Stimulated activated CD8-positive, alpha-beta memory T cell treated with anti-CD3 and anti-CD28 coated beads, Interleukin-15, amount 100 ng/mL, for 48 hours (primary cell): ENCODE measurements at places on chromosomes 6 and 20.

DNA sequence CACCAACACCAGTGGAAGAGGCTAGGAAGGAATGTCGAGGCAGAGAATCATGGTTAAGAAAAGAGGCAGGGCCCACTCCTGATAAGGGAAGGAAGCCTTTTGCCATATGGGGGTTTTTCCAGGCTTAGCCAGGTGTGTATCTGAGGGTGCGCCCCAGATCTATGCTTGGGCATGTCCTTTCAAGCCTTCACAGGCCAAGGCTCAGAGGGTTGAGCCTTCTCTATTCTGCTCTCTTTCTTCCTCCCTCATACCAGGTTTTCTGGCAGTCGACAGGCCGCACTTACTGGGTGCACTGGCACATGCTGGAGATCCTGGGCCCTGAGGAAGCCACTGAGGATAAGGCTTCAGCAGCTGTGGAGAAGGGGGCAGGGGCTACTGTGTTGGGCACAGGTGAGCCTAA, 4.7 kb downstream of the CUL9 start:
- no peak for DNase-seq

DNA sequence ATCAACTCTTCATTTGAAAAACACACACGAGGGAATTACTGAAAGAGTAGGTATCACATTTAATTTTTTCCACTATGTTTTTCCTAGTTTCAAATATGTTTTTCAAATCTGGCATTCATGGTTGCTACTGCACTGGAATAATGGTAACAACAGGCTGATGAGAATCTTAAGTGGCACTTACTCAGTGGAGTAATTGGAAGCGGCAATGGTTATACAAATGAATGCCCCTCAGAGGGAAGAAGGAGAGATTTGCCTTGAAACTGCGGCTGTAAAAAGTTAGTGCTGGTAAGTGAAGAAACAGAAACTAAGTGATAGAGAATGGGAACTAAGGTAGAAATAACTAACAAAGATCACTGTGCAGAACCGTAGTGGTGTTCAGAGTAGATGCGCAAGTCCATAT, 41.0 kb upstream of the PDE7B start:
- DNase-seq: no peak

GRCh38 chr6:56349194-56349593, 101.8 kb upstream of the COL21A1 start:
- no peak for DNase-seq

DNA sequence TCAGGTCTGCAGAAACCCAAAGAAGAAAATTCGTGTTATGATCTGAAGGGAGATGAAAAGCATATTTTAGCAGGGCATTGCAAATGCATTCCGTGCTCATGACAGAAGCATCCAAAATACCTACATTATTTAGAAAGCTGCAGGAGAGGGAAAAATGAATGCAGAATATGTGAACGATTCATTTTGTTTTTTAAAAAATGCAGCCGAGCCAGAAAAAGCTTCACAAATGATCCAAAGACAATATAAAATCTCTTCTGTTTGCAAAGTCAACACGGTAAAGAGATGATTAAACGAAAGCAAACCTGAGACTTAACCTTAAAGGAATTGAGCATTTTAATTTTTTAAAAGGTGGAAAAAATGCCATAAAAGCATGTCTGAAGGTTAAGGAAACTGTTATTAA, 136.1 kb upstream of the SULF2 start:
- no peak for DNase-seq

DNA sequence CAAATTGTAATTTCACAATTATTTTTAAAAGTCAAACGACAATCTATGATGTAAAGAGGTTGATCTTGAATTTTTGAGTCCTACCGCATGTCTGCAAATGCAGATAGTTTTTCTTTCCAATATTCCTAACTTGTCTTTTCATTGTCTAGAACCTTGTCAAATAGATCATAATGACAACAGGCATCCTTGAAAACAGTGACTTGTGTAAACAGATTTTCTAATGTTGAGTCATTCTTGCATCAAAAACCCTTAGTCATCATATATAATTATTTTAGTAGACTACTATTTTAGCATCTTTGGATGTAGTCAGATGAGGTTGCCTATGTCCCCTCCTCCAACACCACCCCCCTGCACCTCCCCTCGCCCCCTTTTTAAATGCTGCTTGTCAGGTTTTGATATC, 43.8 kb downstream of the BMP6 start:
- DNase-seq: no peak

GRCh38 chr6:106249658-106250057, 75.9 kb downstream of the ATG5 start:
- no peak for DNase-seq

DNA sequence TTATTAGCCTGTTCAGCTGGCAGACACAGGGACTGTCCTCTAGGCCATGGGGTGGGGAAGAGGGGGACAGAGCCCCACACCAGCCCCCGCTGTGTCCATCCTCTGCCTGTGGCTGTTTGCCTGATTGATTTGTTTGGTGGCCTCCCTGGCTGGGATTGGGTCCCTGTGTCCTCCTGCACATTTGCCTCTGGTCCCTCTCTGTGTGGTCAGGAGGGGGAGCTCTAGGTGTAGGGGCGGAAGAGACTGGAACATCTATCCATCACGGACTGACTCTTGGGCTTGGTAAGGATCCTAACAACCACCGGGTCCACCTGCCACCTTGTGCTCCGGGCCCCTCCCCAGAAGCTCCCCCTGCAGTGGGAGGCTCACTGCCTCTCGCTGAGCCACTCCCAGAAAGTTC, 38.4 kb upstream of the CCDC167 start:
- DNase-seq: no peak

DNA sequence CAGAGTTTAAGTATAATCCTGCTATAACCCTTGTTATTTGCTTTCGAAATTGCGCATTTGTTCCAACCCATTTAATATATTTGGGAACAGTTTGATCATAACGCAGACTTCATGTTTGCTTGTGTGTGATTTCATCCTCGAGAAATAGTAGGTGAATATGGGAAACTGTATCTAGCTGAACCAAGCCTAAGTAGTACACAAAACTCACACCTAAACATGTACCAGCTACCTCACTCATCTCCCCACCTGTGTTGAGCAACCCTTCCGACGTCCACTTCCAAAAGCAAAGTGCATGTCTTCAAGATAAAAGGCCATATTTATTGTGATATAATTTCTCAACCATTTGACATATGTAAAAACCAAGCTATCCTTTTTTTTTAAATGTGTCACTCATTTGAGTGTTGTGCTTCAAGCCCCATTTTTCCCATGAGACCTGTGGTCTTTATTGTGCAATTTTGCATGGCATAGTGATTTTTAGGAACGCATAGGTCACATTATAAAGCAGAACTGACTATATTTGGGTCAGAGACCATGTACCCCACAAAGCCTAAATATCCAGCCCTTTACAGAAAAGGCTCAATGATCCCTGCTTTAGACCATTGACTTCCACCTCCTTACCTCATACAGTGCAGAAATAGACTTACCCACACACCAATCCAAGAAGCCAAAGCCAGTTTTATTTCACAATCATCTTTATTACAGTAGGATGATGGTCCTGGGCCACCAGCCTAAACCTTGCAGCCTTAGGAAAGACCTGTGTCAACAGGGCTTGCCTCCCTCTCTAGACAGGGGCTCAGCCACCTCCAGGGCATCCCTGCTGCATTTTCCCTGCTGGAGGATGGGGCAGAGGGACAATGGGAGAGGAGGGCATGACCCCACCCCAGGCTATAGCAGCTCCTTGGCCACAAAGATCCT, 7.1 kb downstream of the CCND3 start:
- no peak for DNase-seq

- DNase-seq: no peak
Measured at GRCh38 chr6:32963866-32964265, 4.5 kb upstream of the BRD2 start.

DNA sequence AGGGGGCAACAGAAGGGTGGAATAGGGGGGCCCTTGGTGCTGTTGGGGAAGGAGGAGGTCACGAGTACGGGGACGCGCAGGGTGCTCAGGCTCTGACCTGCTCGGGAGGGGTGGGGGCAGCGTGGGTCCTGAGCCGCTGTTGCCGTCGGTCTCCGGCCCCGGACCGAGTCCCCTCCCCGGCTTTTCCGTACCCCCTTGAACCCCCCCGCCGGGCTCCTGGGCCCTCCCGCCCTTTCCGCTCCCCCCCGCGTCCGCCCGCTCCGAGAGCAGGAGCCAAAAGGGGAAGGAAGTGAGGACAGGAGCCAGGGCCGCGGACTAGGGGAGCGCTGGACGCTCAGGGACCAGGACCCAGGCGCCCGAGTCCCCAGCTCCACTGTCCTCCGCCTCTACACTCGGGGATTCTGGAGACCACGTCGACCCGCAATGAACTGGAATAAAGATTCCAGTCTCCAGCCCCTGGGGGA, at the start of gene RGL2:
TSS of gene RGL2 (minus strand) at position 170 of the 464 bp plus-strand sequence. CDS start 332 bp downstream, outside the sequence.
- no peak for DNase-seq

DNA sequence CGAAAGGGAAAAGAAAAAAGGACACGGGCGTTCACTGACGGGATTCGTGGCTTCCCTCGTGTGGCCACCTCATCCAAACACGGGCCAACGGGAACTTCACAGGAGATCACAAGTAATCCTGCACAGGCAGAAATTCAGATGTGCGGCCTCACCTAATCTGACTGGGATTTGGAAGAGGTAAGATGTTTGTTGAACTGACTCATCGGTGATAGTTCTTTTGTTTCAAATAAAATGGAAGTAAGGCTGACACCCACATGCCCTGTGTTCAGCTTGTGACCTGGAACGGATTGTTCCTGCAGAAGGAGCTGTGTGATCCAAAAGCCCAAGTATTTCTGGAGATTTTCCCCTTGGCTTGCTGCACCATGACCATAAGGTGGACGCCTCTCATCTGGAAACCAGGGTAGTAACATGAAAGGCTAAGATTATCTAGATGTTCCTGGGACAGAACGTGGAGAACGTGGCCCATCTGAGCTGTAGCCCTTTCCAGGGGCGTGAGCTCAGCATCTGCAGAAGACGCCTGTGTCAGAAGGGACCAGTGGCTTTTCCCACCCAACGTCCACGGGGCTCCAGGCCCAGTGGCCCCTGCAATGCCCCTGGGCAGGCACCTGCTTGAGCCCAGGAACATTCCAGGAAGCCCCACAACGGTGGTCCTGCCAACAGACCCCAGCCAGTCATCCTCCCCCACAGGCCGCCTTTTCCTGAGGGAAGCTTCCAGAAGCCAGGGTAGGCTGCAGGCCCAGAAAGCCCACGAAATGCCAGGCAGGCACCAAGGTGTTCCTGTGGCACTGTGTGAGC, 39.7 kb downstream of the DLL1 start:
- no peak for DNase-seq

GRCh38 chr6:37943436-37944058, 124.0 kb downstream of the ZFAND3 start:
- no peak for DNase-seq

DNA sequence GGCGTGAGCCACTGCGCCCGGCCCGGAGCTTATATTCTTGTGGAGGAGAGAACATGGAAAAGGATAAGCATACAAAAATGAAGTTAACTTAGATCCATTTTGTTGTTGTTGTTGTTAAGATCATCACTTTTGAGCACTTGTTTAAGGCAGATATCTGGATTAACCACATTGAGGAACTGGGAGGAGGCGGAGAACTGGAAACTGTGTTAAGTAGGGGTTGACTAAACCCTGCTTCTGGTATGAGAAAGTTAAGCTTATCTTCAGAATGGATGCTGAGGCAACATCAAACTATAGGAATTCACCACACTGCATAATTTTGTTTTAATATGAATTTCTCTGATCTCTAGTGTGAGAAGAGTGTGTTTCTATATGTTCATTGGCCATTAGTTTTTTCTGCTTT, 57.6 kb downstream of the GCNT2 start:
- no peak for DNase-seq

- DNase-seq: no peak
Measured at GRCh38 chr6:67698534-67698933, 936.5 kb upstream of the ADGRB3 start.

GRCh38 chr6:63923139-63923739, 287.6 kb downstream of the PHF3 start:
- no peak for DNase-seq

- no peak for DNase-seq
Measured at GRCh38 chr6:88574651-88575050, 388.8 kb downstream of the RNGTT start.

DNA sequence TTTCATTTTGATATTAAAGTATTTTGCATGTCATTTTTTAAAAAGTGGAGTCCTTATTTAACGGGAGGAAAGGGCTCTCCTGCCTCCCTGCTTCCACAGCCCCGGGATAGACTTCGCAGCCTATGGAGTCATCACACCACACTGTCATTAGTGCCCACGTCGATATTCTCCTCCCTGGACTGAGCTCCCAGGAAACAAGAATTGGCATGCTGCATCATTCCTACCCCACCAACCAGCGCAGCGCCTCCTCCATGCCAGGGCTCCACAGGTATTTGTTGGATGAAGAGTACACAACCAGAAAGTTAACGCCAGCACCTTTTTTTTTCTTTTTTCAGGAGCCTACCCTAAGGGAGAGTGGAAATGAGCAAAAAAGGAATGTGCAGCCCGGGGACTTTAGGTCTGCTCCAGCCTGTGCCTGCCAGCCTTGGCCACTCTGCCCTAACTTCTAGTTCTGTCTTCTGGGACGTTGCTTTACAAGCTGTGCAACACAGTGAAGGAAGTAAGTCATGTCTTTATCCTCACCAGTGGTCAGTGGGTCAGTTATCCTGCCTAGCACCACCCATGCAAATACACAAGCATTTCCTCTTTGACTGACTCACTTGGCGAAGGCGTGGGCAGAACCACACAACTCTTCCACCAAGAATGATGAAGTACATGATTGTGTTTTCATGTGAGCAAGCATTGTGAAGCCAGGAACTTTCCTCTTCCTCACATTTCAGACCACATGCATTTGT, 180.7 kb upstream of the UST start:
- DNase-seq: no peak

GRCh38 chr6:162404951-162405350, 322.6 kb downstream of the PRKN start:
- no peak for DNase-seq

DNA sequence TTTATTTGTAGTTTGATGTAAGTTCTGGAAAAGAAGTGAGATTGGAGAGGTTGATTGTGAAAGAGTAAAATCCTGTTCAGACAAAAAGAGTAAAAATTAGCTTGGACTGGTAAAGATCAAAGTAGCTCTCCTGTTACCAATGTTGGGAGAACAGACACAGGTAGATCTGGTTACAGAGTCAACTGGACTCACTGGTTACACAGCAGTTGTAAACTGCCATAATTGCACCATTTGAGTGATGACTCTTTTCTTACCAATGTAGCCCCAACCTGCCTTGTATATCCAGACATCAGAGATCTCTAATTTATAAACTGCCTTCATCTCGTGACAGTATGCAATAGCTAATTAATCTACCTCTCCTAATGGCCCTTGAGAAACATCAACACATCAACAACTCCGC, 165.6 kb upstream of the PRSS16 start:
- DNase-seq: no peak
